ENCODE measurements at places on chromosomes 6 and 20.
A peak's percentile ranks its signal among the peaks of the same experiment; 100 is the strongest.

GRCh38 chr6:145669627-145670034 lies 65.7 kb downstream of the EPM2A start:
- no peak for DNase-seq

GRCh38 chr6:8589941-8590729 lies 154.8 kb upstream of the SLC35B3 start:
- DNase-seq = no peak

DNA sequence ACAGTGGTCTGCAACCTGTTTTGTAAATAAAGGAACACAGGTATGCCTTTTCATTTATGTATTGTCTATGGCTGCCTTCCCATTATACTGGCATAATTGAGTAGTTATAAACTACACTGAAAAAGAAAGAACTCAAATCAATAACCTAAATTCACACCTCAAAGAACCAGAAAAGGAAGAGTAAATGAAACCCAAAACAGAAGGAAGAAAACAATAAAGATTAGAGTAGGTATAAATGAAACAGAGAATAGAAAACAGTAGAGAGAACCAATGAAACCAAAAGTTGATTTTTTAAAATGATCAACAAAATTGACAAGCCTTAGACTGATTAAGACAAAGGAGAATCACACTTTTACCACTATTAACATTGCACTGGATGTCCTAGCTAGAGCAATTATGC lies 34.7 kb downstream of the FAM184A start:
- no peak for DNase-seq

DNA sequence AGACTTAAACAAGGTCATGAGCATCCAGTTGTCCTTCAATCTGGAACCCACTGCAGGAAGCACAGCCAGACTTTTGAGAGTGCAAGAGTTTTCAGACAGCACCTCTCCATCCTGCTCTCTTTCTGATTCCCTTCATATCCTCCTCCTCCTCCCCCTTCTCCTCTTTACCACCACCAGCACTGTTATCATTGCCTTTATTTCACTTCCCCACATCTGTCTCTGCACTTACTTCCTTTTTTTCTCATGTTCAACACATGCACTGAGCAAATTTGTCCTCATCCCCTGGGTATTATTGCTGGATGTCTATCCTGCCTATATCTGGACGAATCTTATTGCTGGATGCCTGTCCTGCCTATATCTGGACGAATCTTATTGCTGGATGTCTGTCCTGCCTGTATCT lies 554.8 kb downstream of the DHX35 start:
- no peak for DNase-seq

DNA sequence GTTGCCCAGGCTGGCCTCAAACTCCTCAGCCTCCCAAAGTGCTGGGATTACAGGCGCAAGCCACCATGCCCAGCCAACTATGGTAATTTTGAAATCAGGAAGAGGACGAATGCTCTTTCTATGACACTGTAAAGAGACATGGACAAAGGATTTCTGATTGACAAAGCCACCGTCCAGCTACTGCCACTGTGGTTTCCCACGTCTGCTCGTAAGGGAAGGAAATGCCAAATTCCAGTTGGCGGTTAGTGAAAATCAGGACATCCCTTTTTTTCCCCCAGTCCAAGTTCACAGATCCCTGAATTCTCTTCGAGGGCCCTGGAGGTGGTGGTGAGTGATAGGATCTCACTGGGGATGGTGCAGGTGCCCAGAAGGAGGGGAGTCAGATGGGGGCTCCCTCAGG lies 31.2 kb downstream of the SNAI1 start:
- DNase-seq = no peak

DNA sequence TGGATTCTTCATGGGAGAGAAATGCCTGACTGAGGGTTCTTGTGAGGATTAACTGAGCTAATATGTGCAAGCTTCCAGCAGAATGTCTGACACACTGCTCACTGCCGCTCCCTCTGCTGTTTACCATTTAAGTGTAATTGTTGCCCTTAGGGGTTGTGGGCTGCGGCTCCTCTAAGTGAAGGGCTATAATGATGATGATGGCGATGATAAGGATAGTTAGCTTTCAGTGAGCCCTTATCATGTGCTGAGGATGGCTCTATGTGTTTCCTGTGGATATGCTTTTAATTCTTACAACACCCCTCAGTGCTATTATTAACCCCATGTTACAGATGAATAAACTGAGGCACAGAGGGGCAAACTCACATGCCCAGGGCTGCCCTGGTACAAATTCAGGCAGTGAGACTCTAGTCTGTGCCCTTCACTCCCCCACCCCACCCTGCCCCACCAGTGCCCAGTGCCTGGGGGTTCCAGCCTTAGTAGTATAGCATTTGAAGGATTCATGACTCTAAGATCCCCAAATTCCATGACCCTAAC lies 33.4 kb downstream of the TGM2 start:
- no peak for DNase-seq

- DNase-seq = peak; percentile 99
Measured at GRCh38 chr20:5675103-5676091, 74.8 kb upstream of the SHLD1 start.

Measured in hematopoietic multipotent progenitor cell treated with erythropoietin and hydrocortisone succinate and interleukin-3 and kit ligand, for 8 days (in vitro differentiated cells).